GM13977 (cell line): ENCODE measurements at places on chromosomes 6 and 20.

- DNase-seq: no peak
Observed at GRCh38 chr20:20812136-20812535, 99.7 kb upstream of the RALGAPA2 start.

DNA sequence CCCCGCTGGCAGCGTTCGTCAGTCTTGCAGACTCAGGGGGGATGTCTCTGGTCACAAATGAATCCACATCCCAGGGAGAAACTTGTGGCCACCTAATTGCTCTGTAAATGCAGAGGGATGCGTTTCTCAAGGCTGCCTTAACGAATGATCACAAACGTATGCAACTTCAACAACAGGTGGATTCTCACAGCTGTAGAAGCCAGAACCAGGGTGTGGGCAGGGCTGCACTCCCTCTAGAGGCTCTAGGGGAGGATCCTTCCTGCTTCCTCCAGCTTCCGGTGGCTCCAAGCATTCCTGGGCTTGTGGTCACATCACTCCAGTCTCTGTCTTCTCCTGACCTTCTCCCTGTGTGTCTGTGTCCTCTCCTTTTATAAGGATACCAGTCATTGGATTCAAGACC is 3.3 kb upstream of the TAF4 start:
- no peak for DNase-seq

DNA sequence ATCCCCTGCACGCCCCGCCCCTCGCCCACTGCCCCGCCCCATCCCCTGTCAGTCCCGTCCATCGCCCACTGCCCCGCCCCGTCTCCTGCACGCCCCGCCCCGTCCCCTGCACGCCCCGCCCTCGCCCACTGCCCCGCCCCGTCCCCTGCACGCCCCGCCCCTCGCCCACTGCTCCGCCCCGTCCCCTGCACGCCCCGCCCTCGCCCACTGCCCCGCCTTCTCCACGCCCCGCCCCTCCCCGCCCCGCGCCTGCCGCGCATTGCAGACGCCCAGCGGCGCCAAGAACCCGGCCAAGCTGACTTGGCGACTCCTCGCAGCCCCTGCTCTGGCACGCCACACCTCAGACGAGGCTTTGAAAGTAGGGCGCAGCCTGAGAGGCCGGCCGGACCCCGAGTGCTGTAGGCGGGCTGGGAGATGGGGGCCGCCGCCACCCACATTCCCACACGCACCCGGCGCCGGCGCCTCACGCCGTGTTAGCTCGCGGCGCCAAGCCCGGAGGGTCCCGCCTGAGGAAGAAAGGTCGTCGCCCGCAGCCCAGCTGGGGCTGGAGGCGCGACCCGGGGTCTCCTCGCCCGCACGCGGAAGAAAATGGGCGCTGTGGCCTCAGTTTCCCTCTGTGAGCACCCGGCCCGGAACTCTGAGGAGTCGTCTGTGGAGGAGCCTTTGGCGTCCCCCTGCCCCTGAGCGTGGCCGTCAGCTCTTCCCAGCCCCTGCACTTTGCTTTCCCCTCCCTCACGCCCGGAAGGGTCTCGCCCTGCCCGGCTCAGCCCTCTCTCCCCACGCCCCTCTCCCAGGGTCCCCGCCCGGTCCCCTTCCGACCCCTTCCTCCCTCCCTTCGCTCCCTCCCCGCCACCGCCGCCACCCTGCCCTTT is at the start of gene RAD21L1:
RAD21L1 (plus strand) TSS at position 262 of the 872 bp plus-strand sequence. CDS start 2,410 bp downstream, outside the sequence.
- peak; percentile 98 for DNase-seq

DNA sequence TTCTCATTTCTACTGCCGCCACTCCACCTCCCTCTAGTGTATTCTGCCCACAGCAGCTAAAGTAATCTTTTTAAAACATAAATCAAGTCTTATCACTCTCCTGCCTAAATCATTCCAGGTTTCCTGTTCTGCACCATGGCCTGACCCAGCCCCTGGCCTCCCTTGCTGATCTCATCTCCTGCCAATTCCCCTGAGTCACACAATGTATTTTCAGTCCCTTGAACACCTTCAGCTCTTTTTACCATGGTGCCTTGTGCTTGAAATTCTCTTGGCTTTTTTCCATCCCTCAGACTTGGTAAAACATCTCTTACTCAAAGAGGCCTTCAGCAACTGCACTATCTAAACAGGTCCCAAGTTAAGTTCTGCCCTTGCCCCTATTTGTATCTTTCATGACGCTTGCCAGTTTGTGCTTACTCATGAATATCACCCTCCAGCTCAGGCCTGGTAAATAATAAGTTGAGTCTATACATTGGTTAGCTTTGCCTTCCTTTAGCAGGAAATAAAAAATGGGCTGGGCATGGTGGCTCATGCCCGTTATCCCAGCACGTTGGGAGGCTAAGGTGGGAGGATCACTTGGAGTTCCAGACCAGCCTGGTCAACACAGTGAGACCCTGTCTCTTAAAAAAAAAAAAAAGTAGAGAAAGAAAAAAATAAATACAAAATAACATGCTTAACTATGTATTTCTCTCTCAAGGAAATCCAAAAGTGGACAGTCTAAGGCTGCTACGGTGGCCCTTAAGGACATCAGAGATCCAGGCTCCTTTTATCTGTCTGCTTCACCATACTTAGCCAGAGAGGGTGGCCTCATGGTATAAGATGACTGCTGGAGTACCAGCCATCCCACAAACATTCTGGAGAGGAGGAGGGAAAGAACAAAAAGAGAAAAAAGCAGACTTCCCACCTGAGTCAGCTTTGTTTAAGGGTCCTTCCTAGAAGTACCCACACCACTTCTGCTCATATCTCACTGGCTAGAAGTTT is 62.2 kb downstream of the ARFGEF2 start:
- no peak for DNase-seq

DNA sequence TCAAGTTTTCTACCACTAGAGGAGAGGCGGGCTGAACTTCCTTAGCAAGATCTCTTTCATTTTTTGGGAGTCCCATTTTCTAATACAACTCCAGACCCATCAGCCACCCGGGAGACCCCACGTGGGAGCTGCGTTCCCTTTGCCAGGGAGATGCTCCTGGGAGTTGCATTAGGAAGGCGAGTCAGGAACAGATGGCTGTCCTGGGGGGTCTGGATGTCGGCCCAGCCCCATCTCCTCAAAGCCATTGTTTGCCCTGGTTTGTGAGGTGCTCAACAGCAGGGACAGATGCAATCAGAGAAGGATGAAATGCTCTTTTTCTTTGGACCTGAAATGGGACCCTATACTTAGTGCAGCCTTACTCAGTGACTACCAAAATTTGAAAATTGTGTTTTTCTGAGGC is 39.4 kb downstream of the CARMIL1 start:
- DNase-seq: no peak

DNA sequence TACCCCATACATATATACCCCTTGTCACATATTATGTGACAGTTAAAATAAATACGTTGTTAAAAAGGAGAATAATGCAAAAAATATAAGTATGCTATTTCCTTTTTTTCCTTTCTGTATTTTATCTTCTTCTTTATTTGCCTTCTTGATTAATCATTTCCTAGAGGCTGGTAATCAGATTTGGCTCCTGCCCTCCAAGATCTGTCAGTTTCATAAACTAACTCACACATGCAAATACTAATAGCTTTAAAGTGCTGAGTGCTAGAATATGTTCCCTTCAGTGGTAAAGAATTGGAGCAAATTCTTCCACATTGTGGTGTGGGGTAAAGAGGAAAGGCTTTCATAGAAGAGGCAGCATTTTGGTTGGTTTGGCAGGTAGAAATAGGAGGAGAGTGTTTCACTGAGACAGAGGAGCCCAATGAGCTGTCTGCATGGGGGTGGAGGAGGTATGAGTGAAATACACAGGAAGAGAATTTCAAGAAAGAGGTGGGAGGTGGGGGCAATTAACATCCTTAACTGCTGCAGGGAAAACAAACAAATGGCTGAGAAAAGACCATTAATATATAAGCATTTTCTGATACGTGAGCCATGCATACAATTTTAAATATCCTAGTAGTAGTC is 523.9 kb downstream of the BMP2 start:
- no peak for DNase-seq

GRCh38 chr20:19218411-19218810 is 6.0 kb downstream of the SLC24A3 start:
- DNase-seq: no peak

GRCh38 chr6:115832786-115833185 is 227.9 kb downstream of the FRK start:
- DNase-seq: no peak

GRCh38 chr6:115783402-115784061 is 277.2 kb downstream of the FRK start:
- no peak for DNase-seq

- peak; percentile 59 for DNase-seq
Observed at GRCh38 chr20:46351357-46352058, 43.2 kb upstream of the CDH22 start.

GRCh38 chr6:15709651-15710269 is 46.9 kb upstream of the DTNBP1 start:
- DNase-seq: no peak

- no peak for DNase-seq
Observed at GRCh38 chr6:101537753-101538316, 144.3 kb downstream of the GRIK2 start.

- no peak for DNase-seq
Observed at GRCh38 chr6:41440958-41441357, 105.2 kb upstream of the FOXP4 start.

GRCh38 chr20:49987015-49987867 is 4.5 kb downstream of the SNAI1 start:
- DNase-seq: no peak

GRCh38 chr20:34343458-34344211 is 19.4 kb upstream of the ITCH start:
- no peak for DNase-seq

- DNase-seq: no peak
Observed at GRCh38 chr20:40958598-40958997, 70.0 kb upstream of the TOP1 start.

- DNase-seq: no peak
Observed at GRCh38 chr20:49935746-49936152, 448 bp upstream of the RNF114 start.

- no peak for DNase-seq
Observed at GRCh38 chr6:53464927-53465460, 79.9 kb downstream of the GCLC start.

DNA sequence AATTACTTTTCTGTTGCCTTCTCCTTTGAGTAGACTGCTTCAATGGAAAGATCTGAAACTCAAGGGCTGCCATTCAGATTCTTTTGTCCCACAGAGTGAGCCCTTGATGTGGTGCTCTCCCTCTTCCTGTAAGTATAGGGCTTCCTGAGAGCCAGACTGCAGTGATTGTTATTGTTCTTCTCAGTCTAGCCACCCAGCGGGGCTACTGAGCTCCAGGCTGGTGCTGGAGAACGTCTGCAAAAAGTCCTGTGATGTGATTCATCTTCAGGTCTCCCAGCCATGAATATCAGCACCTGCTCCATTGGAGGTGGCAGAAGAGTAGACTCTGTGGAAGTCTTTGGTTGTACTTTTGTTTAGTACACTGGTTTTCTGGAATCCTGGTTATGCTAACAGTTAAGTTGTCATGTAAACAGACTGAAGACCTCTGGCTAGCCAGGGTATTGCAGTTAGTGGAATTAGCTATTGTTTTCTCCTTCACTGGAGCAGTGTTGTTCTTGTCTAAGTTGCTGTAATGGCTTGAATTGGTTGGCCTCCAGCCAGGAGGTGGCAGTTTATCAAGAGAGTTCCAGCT is 240.9 kb downstream of the COL12A1 start:
- DNase-seq: no peak

DNA sequence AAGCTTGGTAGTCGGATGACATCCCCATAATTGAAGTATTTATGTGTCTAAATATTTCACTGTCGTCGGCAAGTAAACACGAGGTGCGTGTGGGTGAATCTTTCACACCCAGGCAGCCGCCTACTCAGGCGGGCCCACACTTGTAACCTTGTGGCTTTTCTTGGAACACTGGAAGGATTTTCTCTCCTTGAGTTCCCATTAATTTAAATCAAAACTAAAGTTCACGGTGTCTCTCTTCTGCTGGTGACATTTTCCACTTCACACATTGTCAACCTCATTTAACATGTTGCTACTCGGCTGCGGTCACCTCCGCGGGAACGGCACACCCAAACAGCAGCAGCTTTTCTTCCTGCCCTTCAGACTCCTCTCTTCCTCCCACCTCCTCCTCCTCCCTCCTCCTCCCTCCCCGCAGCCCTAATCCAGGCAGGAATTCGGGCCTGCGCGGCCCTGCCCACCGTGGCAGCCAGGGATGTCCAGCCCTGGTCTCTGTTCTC is 336.6 kb downstream of the QKI start:
- DNase-seq: no peak

DNA sequence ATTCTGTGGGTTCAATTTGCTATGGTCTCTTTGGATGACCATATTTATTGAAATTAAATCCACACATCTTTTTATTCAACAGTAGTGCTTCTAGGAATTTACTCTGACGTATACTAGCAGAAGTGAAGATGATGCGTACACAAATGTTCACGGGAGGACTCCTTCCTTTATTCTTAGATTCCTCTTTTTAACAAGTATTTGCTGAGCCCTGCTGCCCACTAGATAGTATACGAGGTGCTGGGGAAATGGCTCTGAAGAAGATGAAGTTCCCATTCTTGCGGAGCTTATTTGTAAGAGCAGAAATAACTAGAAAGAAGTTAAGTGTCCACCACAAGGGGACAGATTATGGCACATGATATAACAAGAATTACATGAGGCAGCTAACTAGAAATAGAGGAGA is 145.2 kb downstream of the DOK5 start:
- no peak for DNase-seq

GRCh38 chr6:41963371-41963770 is 21.8 kb upstream of the CCND3 start:
- no peak for DNase-seq

- no peak for DNase-seq
Observed at GRCh38 chr6:26105109-26105730, 18.0 kb downstream of the HFE start.

DNA sequence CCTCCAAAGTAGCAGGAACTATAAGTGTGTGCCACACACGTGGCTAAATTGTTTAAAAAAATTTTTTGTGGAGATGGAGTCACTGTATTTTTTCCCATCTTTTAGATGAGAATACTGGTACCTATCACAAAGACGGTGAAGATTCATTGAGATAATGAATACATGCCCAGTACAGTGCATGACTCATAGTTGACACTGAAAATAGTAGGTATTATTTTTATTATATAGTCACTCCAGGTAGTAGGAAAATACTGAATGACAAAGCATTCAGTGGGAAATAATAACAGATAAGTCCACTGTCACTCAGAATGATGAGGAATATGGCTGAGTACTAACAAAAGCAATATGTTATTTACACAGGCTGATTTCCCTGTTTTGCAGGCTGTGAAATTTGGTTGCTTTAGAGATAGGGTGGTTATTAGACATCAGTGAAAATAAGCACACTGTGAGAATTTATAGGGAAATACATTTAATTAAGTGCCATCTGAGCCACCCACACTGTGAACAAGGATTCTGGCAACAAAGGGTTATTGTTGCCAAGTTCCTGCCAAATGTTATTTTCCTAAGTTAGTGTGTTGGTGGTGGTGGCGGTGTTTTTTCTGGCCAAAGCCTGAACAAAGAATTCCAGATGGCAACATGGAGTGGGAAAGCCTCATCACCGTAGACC is 129.8 kb upstream of the FOXQ1 start:
- no peak for DNase-seq
